ENCODE measurements at places on chromosomes 1 and 21.

DNA sequence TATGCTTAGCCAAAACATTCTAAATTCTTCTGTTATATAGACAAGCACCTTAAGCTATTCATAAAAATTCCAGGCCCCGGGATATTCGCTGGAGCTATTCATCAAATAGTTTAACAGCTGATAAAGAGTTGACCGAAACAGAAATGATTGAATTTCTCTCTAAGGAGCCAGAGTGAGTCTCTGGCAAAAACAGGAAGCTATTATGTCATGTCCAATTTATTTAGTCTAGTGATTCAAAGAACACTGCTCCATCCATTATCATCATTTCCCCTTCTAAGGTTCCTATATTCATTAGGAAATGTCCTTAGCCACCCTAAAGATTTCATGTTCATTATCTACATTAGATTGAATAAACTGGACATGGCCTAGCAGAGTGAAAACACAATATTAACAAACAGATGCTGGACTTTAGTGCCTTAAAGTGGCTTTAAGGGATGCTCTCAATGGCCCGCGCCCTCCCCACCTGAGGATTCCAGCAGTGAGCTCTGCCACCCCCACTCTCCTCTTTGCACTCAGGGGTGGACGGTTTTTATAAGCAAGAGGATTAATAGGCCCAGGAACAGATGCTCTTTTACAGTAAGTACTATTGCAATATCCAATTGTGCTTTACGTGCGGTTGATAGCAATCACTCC, 122.1 kb upstream of the RGS1 start:
- no peak for DNase-seq

GRCh38 chr1:203926025-203926540, 64.7 kb downstream of the SNRPE start:
- DNase-seq = no peak

GRCh38 chr1:218366322-218367052, 21.4 kb downstream of the TGFB2 start:
- DNase-seq = peak; percentile 20

- peak; percentile 63 for DNase-seq
These were observed 1.2 kb upstream of the HPCAL4 start for GRCh38 chr1:39692152-39693074.

DNA sequence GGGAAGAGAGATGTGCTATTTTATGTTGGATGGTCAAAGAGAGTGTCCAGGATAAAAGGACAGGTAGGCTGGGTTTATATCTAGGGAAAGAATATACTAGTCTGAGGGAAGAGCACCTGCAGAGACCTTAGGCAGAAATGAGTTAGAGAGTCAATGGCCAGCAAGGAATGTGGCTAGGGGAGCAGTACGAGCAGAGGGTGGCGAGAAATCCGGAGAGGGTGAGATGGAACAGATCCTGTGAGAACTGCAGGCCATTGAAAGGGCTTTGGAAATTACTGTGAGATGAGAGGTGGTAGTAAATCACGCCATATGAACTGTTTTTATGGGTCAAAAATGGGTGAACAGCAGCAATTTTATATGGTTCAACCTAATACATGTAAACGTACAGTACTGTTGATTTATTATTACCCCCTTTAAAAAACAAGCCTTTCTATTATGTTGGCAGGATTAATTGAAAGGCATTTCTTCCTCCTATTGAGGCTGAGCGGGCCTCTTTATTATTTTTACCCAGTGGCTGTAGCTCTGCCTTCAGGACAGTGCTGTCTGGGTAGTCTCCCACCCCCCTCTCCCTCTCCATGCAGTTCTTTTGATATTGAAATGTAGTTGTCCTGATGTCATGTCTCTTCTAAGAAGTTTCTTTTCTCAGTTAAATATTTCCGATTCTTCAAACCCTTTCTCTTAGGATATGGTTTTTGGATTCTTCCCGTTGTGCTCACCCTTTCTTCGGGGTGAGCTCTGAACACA, 75.2 kb upstream of the CD1D start:
- DNase-seq = no peak

- DNase-seq = peak; percentile 73
These were observed 974 bp upstream of the FNBP1L start for GRCh38 chr1:93446837-93447451.

- peak; percentile 84 for DNase-seq
These were observed at the start of gene HES4 for GRCh38 chr1:999725-1000356. HES4 (minus strand) TSS chr1:1000097; CDS start chr1:999973, 124 bp downstream.

DNA sequence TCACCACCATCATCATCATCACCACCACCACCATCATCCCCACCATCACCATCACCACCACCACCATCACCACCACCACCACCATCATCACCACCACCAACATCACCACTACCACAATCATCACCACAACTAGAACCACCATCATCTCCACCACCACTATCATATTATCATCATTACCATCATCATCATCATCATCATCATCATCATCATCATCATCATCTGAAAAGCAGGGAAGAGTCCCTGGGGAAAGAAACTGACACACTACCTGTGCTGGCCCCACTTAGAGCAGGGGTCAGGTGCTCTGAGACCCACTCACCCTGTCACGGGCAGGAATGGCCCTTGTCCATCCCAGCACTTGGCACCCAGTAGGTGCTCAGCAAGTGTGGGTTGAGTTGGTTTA, 104.9 kb upstream of the IFFO2 start:
- DNase-seq = no peak

DNA sequence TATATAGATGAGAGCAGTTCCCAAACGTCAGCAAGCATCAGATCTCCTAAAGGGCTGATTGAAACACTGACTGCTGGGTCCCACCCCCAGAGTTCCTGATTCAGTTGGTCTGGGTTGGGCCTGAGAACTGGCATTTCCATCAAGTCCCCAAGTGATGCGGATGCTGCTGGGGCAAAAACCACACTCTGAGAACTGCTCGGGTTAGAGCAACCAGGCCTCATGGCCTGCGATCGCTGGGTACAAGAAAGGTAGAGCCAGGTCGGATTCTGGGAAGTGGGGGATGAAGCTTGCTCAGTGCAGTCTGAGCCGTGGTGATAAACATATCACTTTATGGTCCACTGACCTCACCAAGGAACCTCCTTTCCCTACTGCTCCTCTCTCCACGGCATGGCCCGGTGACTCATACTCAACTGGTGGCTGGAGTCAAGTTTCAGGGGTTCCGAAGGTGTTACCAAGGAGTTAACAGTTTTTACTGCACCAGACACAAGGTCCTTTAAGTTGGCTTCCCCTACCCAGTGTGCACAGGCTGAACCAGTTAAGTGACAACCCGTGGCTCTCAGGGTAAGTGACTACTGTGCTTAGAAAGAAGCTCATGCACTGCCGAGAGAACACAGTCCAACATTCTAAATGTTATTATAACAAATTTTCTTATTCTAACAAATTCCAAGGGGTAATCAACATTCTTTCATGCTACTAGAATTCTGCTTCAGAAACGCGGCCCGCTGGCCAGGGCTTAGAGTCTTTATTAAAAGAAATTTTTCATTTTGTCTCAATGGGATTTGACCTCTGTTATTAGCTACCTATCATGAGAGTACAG, 153.5 kb downstream of the TGFBR3 start:
- DNase-seq = no peak

DNA sequence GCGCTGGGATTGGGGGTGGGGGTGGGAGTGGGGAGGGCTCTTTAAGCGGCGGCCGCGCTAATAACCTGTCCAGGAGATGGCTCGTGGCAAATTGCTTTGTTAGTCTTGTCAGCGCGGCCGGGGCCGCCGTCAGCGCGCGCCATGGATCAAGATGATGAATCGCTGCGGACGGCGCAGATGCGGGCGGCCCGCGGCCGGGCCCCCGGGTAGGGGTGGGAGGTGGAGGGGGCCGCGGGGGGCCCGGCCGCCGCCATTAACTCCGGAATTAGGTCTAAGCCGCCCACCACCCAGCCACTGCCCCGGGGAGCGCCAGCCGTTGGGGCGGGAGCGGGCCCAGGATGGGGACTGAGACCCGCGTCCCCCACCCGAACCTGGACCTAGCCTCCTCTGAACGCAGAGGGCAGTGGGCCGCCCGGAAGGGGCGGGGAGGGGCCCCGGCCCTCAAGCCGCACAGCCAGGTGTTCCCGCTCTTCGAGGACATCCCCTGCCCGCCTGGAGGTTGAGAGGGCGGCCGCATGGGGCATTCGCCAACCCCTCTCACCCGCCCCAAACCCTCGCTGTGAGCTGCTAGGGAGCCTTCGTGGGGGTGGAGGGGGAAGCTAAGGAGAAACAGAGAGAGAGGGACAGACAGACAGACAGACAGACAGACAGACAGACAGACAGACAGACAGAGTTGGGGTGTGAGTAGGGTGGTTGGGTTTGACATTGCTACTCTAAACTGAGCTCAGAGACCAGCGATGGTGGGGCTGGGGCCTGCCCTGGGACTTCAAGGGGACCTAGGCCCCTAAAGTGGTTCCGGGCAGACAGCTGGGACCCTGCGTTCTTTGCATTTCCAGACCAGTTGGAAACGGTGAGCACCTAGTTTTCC, 3.8 kb upstream of the DMBX1 start:
- DNase-seq = no peak

DNA sequence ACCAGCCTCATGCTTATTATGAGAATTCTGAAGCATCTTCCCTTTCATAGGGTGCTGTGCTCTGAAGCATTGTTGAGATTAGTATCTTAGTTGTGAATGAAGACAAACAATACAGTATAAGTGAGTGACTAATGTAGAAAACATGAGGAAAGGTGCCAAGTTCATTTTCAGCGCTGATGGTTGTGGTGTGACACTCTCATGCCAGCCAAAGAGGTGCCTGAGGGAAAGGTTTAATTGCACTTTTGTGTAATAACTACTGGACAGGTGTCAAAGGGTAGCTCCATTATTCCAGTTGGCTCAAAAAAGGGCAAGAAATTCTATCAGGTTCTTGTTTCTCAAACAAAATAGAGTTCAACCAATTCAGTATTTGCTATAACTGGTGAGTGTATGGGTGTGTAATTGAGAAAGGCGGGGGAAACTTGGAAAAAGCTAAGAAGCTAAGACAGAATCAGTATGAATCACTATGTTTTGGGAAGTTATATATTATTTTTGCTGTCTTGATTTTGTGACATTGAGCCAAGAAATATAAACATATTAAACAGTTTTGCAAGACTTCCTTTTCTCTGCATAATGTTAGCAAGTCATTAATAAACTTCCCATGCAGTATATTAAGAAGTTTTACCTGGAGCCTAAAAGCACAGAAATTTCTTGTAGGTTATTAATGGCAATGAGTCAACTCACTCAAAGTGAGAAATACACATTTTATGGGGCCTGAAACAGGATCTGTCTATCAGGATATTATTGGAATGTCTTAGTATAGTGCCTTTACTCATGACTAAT, 31.8 kb downstream of the KCNK2 start:
- DNase-seq = peak; percentile 65
